ENCODE measurements at places on chromosomes 16 and 17. TPM values are rescaled to one million over a fixed set of nuclear protein-coding genes. Genes with fewer than 3 reads are reported as not detected.
A peak's percentile ranks its signal among the peaks of the same experiment; 100 is the strongest.

GRCh38 chr16:20409398-20410120, at the start of gene ACSM5:
ACSM5 (plus strand) TSS chr16:20409534; CDS start chr16:20411485, 1,951 bp downstream.
- no peaks in the 10 kb centered on the region for H3K36me3 ChIP-seq
- H3K4me3 ChIP-seq, result no peak within 1 kb of the TSS
- H3K27me3 ChIP-seq, result no peaks in the 10 kb centered on the region

Gene SOX8
- 1.0 TPM for polyA plus RNA-seq

Gene HSPB9
- polyA plus RNA-seq, result 0.63 TPM

Gene KRTAP4-1
- polyA plus RNA-seq, result not detected

- no peak overlapping the region for H3K27ac ChIP-seq
- no peak overlapping the region for H3K4me3 ChIP-seq
- no peak for DNase-seq
- no peaks in the 10 kb centered on the region for H3K4me1 ChIP-seq
- no peaks in the 10 kb centered on the region for H3K36me3 ChIP-seq
These were observed 1.5 kb downstream of the AMZ2 start for GRCh38 chr17:68249354-68249765.

- DNase-seq, result no peak
- no peaks in the 10 kb centered on the region for H3K4me1 ChIP-seq
- no peak overlapping the region for H3K27ac ChIP-seq
- H3K4me3 ChIP-seq, result no peak overlapping the region
- H3K36me3 ChIP-seq, result peaks cover 2% of the 10 kb centered on the region
These were observed 45.6 kb downstream of the CYB5B start for GRCh38 chr16:69469807-69470561.

Gene SOX9
- polyA plus RNA-seq, result 1.5 TPM

GRCh38 chr17:41492351-41492750, 2.6 kb upstream of the KRT36 start:
- peak; percentile 47 for DNase-seq
- no peaks in the 10 kb centered on the region for H3K4me1 ChIP-seq
- no peaks in the 10 kb centered on the region for H3K27me3 ChIP-seq
- no peaks in the 10 kb centered on the region for H3K36me3 ChIP-seq
- H3K27ac ChIP-seq, result no peak overlapping the region
- H3K4me3 ChIP-seq, result no peak overlapping the region

- H3K36me3 ChIP-seq, result no peaks in the 10 kb centered on the region
- DNase-seq, result peak; percentile 52
- H3K27me3 ChIP-seq, result no peaks in the 10 kb centered on the region
These were observed 4.5 kb upstream of the TSPOAP1 start for GRCh38 chr17:58332778-58333735.

- H3K4me3 ChIP-seq, result no peak overlapping the region
- H3K4me1 ChIP-seq, result no peaks in the 10 kb centered on the region
- peaks cover 22% of the 10 kb centered on the region for H3K36me3 ChIP-seq
- peak overlapping the region; percentile 31 for H3K27ac ChIP-seq
- no peaks in the 10 kb centered on the region for H3K27me3 ChIP-seq
These were observed 40.0 kb downstream of the SF3B3 start for GRCh38 chr16:70563636-70564035.

- no peaks in the 10 kb centered on the region for H3K4me1 ChIP-seq
- H3K27me3 ChIP-seq, result no peaks in the 10 kb centered on the region
- no peak overlapping the region for H3K4me3 ChIP-seq
These were observed 32.9 kb downstream of the HS3ST3A1 start for GRCh38 chr17:13568582-13569397.

GRCh38 chr16:35753559-35754390, 2294.4 kb downstream of the TP53TG3F start:
- DNase-seq, result no peak
- H3K4me3 ChIP-seq, result no peak overlapping the region
- H3K36me3 ChIP-seq, result no peaks in the 10 kb centered on the region

GRCh38 chr17:50728881-50729765, 9.7 kb downstream of the LUC7L3 start:
- peaks cover 4% of the 10 kb centered on the region for H3K4me1 ChIP-seq
- no peaks in the 10 kb centered on the region for H3K36me3 ChIP-seq
- no peaks in the 10 kb centered on the region for H3K27me3 ChIP-seq
- H3K27ac ChIP-seq, result no peak overlapping the region
- no peak overlapping the region for H3K4me3 ChIP-seq

Gene ADGRG1
- 2.1 TPM for polyA plus RNA-seq

Gene TMED6
- polyA plus RNA-seq, result not detected

GRCh38 chr17:49691677-49692191, 13.8 kb upstream of the SPOP start:
- no peak for DNase-seq
- H3K27me3 ChIP-seq, result no peaks in the 10 kb centered on the region
- no peak overlapping the region for H3K4me3 ChIP-seq
- no peaks in the 10 kb centered on the region for H3K36me3 ChIP-seq
- peaks cover 3% of the 10 kb centered on the region for H3K4me1 ChIP-seq

Gene CNGB1
- not detected for polyA plus RNA-seq

Gene CCL1
- polyA plus RNA-seq, result not detected

Gene CX3CL1
- polyA plus RNA-seq, result 17.5 TPM

Gene ZG16
- polyA plus RNA-seq, result 23.9 TPM

DNA sequence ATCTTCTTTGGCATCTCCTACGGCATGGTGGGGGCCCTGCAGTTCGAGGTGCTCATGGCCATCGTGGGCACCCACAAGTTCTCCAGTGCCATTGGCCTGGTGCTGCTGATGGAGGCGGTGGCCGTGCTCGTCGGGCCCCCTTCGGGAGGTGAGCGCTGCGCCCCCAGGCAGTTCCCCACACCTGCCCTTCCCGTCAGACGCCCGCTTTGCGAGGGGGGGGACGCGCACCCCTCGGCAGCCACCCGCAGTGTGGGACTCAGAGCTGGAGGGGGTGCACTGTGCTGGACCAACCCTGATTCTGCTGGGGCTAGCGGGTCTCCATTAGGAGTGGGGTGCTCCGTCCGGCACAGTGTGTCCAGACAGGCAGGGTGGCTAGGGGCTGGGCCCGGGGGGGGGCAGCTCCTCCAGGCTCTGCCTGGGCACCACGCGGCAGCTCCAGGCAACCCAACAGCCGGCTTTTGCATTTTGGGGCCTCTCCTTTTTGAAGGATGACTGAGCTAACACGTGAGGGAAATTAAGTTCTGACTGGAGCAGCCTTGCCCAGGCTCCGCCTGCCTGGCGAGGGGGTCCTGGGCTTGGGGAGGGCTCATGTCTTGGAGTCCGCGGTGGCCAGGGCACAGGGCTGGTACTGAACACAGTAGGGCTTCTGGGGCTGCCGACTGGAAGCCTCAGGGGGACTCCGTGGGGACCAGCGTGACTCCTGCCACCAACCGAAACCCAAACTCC, 9.1 kb downstream of the SLC16A3 start:
- DNase-seq, result peak; percentile 77
- H3K4me3 ChIP-seq, result no peak overlapping the region
- no peaks in the 10 kb centered on the region for H3K36me3 ChIP-seq
- H3K27ac ChIP-seq, result no peak overlapping the region

- no peak for DNase-seq
- no peaks in the 10 kb centered on the region for H3K4me1 ChIP-seq
- H3K36me3 ChIP-seq, result no peaks in the 10 kb centered on the region
These were observed 52.0 kb downstream of the GINS3 start for GRCh38 chr16:58444265-58444664.

GRCh38 chr17:57080718-57081117, 4.3 kb upstream of the AKAP1 start:
- H3K4me1 ChIP-seq, result no peaks in the 10 kb centered on the region
- H3K36me3 ChIP-seq, result no peaks in the 10 kb centered on the region
- no peak overlapping the region for H3K27ac ChIP-seq
- H3K4me3 ChIP-seq, result no peak overlapping the region
- no peaks in the 10 kb centered on the region for H3K27me3 ChIP-seq

DNA sequence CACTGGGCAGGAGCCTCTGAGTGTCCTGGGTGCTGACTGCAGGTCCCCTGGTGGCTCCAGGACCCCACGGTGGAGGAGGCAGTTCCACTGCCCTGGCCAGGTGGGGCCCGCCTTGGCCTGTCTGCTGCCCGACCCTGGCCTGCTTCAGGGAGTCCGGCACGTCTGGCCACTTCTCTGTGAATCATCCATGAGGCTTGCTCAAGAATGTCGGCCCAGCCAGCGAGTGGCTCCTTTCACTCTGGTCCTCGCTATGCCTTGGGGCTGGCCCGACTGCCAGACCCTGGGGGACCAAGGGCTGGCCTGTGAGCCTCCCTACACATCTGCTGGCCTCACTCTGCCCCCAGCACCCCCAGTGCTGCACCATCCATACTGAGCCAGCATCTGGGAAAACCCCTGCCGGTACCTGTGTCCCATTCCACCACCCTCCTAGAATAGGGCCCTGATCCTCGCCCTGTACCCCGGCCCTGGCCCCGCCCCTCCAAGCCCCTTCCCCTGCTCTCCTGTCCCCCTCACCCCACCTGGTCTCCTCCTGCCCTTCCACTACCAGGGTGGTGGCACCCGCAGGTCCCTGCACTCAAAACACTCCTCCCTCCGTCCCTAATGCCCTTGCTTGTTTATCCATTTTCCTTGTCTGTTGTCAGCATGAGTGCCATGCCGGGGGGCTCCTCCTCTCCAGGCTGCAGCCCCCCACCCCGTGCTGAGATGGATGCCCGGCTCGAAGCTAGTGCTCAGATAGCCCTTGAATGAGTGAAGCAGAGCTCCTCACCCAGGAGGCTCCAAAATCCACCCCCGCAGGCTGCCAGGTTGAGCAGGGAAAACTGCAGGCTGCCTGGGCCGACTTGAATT, 35.5 kb downstream of the ADCY7 start:
- H3K36me3 ChIP-seq, result no peaks in the 10 kb centered on the region
- H3K27me3 ChIP-seq, result no peaks in the 10 kb centered on the region
- no peak overlapping the region for H3K4me3 ChIP-seq
- no peak overlapping the region for H3K27ac ChIP-seq
- peak; percentile 70 for DNase-seq

DNA sequence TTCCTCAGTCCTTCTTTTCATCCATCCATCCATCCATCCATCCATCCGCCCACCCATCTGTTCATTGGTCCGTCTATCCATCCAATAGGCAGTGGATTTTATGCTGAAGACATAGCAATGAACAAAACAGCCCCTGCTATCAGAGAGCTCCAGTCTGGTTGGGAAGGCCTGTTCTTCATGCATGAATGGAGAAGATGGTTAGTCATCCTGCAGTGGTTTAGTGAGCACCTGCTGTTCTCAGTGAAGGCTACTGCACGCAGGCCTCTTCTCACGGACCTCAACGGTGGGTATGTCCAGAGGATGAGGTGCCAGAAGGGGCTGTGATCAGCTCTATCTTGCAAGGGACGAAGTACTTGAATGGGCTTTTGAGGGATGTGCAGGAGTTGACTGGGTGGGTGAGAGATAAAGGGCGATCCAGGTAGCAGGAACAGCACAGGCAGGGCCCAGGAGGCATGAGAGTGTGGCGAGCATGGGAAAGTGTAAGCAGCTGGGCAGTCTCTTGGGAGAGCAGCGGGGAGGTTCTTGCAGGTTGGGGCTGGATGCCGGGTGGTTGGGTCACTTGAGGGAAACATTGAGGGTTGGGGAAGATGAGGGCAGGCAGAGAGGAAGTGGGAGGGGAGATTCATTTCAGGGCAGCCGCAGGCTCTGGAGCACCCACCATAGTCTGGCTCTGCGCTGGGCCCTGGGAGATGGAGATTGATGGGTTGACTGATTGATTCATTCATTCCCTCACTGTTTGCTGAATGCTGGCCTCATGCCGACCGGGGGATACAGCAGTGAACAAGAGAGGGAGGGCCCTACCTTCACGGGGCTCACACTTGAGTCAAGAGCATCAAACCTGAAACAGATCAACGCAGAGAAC, 115.0 kb upstream of the CIBAR2 start:
- no peaks in the 10 kb centered on the region for H3K27me3 ChIP-seq
- H3K36me3 ChIP-seq, result no peaks in the 10 kb centered on the region
- no peak overlapping the region for H3K27ac ChIP-seq
- peaks cover 2% of the 10 kb centered on the region for H3K4me1 ChIP-seq

DNA sequence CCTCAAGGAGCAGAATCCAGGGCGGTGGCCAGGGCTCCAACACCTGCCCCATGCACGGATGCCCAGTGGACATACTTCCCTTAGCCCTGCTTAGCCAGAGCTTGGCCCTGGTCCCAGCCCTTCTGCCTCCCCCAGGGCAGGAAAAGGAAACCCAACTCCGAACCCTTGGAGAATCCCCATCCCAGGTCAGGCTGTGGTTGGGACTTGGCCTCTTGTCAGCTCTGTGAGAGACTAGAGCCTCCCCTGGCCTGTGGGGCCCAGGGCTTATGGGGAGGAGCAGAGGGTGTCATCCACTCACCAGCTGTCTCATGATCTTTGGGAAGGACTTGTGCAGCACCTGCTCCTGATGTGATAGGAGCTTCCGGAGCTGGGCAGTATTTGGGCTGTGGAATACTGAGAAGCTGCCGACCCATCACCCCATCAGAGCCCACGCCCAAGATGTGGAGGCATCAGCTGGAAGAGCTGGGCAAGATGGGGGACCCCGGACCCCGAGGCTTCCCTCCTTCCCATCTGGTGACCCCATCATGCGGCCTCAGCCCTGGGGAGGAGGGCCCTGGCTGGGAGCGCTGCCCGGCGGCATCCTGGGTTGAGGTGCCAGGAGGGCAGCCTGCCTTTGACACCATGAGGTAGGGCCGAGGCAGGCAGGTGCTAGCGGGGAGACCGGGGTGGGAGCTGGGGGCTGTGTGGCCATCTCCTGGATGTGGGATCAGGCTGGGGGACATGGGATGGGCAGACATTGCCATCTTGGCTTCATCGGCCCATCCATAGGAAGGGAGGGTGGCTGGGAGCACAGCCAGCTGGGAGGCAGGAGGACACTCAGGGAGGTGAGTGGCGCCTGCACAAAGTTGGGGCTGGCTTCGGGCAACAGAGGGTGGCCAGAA, 45.1 kb downstream of the TNFRSF13B start:
- H3K27me3 ChIP-seq, result no peaks in the 10 kb centered on the region
- H3K27ac ChIP-seq, result no peak overlapping the region
- no peaks in the 10 kb centered on the region for H3K4me1 ChIP-seq
- H3K36me3 ChIP-seq, result no peaks in the 10 kb centered on the region

Gene TNFSF12
- 135 TPM for polyA plus RNA-seq

DNA sequence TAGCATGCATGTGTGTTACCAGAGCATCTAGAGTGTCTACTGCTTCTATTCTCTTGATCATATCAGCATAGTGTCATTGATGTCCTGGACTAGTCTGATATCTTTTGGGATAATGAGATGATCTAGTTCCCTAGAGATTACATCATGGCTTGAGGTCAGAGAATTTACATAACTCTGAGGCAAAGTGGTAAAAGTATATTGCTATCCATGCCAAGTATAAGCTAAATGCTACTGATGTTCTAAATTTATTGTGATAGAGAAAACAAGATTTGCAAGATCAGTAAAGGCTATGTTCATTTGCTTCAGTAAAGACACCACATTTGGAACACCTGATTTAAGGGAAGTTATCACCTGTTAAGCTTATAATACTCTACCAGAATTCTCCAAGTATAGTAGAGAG, 280.7 kb upstream of the PSMD7 start:
- H3K27me3 ChIP-seq, result no peaks in the 10 kb centered on the region
- no peak overlapping the region for H3K27ac ChIP-seq
- no peak overlapping the region for H3K4me3 ChIP-seq
- no peaks in the 10 kb centered on the region for H3K4me1 ChIP-seq
- DNase-seq, result no peak

Measured in aorta (tissue), 5 donors.